ENCODE measurements at places on chromosomes 3 and 15.

GRCh38 chr3:122985539-122985938 is 42.0 kb downstream of the SEMA5B start:
- DNase-seq = no peak

GRCh38 chr15:66673410-66674322 is 28.4 kb upstream of the SMAD6 start:
- DNase-seq = no peak

DNA sequence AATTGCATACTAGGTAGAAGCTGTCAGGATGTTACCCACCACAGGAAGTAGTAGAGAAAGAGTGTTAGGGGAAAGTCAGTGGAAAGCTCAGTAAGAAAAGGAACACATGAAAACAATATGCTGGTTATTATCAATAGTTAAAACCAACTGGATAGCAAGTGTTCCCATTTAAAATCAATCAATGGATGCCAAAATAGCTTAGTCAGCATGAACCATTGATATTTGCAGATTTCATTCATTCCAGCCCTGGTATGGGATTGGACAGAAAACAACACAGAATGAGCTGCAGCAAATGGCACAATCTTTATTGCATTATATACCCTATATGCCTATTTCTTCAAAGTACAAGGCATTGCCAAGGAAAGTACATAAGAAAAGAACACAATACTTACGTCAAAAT is 293.7 kb downstream of the EPHA6 start:
- DNase-seq = no peak

DNA sequence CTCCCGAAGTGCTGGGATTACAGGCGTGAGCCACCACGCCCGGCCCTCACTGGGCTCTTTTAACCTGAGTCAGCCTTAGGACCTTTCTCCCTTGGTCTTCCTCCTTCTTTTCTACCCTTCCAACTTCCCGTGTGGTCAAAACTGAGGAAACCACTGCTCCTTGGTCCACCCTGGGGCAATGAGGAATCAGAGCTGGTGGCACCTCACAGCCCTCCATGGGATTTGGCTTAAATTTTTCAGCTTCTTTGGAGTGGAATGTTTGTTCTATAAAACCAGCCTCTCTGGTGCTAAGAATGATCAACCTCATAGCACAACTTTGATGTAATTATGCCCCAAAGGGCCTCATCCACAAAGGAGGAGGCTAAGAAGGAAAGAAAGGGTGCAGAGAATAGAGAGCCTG is 76.6 kb upstream of the CFAP20DC start:
- no peak for DNase-seq

GRCh38 chr3:11091088-11091590 is 63.2 kb upstream of the HRH1 start:
- DNase-seq = no peak

DNA sequence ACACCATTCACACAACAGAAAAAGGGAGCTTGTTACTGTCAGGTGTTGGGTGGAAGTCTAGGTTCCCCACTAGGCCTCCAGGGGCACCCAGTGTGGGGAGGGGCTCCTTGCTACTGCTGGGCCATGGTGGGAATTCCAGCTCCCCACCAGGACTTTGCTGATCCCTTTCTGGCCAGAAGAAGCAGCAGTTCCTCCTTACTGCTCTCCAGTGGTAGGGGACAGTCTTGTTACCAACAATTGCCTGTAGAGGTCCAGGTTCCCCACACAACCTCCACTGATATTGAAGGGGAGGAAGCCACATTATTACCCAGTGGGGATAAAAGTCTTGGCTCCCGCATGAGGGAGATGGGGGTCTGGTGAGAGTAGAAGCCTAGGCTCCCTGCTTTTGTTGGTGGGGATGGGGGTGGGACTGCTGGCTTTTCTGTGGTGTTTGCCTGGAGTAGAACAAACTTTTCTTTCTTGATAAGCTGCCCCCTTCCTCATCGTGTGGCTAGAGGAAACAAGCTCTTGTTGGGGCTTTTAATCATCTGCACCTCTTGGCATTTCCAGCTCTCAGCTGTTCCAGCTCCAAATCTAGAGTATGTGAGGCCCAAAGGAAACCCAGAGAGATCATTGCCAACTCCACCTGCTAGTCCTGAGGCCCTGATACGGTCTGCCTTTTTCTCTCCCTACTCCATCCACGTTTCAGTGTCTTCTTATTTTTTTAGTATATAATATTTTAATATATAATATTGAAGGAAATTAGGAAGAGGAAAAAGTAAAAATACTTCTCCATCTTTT is 824.2 kb downstream of the AGBL1 start:
- DNase-seq = no peak

DNA sequence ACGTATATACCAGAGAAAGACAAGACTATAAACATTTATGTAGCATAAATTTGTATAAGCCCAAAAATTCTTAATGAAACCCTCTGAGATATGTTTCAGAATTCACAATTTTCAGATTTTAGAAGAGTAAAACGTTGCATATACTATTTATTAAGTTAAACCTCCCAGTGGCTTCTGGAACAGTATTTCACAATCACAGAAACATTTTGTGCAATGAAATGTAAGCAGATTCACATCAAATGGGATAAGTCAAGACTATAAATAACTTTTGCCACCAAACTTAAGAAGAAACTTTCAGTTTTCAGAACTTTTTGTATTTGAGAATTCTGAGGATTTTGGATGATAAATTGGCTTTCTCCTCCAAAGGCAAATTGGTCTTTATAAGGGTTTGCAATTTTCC is 9.2 kb downstream of the SLTM start:
- no peak for DNase-seq

DNA sequence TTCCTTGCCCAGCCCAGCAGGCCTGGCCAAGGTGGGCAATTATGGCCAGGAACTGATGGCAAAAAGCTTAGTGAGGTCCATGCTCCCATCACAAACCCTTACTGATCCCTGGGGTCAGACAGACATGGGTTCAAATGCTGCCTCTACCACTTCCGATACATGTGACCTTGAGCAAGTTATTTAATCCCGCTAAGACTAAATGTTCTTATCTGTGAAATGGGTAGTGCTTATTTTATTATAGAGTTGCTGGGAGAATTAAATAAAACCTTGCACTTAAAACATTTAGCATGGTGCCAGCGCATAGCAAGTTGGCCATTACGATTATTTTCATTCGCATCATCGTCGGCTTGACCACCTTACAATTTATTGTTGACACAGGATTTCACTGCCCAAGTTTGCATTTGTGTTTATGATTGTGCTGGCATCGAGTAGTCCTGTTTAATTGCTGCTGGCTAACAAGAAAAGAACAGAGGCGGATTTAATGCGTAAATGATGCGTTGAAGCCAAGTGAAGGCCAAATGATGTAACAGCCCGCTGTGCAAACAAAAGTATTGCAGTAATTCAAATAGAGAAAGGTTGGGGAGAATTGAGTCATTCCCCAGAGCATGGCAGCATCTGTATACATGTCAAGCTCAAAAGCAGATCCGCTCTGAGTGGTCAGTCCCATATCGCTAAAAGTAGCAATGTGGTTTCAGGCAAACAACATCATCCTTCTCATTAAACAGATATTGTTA is 7.3 kb upstream of the FURIN start:
- no peak for DNase-seq

DNA sequence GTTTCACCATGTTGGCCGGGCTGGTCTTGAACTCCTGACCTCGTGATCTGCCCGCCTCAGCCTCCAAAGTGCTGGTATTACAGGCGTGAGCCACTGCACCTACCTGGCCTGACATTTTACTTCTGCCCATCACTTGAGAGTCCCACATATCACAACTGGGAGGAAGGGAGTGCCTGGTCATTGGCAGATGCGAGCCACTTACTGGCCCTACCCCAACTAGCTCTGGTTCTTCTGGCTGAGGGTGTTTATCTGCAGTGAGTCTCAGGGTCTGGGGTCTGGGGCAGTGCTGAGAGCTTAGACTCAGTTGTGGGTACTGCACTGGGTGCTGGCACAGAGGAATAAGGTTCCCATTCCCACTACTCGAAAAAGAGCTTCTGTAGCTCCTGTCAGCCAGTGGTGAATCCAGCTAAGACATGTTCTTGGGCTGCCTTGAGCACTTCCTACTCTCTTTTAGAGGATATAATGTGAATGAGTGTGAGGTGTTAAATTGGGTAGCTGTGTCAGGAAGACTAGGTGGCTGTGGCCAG is 30.2 kb downstream of the DAG1 start:
- no peak for DNase-seq

GRCh38 chr3:45283471-45283870 is 57.4 kb upstream of the TMEM158 start:
- DNase-seq = no peak

DNA sequence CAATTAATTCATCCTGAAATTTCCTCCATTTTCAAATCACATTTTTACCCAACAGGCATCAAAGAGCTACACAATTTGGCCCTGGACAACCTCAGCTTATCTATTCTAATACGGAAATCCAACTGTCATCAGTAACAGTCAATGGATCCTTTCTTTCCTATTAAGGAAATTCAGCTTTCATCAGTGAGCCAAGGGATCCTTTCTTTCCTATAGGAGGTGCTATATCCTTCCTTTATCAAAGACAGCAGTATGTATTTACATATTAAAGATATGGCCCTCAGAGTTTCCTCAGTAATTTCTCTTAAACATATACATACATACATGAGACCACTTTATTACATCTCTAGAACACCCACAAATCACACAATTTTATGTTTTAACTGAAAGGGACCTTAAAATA is 10.1 kb downstream of the DHX36 start:
- no peak for DNase-seq

DNA sequence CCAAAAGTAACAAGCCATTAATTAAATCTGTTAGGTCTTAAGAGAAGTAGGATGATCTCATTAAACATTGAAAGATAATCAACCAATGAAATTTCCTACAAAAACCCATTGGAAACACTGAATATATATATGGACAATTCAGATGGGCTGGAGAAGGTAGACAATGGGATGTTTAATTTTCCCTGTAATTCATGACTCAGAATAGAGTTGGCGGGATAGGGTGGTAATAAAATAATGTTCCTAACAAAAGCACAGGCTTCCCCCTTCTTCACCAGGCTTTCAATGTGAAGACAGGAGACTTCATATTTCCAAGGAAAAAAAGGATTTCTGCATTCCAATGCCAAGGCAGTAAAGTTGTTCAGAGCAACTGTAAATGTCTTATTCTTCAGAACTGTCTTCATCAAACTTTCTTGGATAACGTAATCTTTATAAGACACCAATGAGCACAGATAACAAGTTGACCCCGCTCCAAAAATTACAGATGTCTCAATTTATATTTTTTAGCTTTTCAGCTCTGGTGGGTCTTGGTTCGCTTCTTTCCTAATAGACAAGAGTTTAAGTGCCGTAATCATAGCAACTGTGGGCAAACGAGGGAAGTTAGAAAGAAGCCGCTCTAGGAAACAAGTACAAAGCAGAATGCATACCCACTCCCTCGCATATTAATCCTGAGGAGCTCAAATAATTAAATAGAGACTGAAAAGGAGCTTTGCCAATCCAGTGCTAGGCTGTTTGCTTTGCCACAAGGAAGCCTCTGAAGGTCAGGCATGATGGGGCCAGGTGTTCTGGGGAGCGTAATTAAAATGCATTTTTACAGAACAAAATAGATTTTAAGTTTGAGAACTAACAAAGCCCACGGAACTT is 377.0 kb downstream of the FOXP1 start:
- no peak for DNase-seq

DNA sequence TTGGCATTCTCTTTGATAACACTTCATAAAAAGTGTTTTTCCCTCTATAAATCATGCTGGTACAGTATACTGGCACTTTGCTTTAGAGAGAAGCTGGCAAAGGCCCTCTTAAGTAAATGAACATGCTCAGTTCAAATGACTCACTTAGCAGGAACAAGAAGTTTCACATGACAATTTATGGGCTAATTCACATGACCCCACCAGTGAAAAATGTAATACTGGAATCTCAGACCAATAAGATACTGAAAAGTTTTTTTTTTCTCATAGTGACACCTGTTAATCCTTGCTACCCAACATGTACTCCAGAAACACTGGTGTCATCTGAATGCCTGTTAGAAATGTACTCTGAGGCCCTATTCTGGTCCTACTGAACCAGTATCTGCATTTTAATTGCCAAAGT is 13.9 kb downstream of the BTBD1 start:
- no peak for DNase-seq

- peak; percentile 66 for DNase-seq
These were observed 11.6 kb downstream of the FSIP1 start for GRCh38 chr15:39770748-39771689.

- DNase-seq = no peak
These were observed 36.4 kb upstream of the ABHD2 start for GRCh38 chr15:89051875-89052274.

DNA sequence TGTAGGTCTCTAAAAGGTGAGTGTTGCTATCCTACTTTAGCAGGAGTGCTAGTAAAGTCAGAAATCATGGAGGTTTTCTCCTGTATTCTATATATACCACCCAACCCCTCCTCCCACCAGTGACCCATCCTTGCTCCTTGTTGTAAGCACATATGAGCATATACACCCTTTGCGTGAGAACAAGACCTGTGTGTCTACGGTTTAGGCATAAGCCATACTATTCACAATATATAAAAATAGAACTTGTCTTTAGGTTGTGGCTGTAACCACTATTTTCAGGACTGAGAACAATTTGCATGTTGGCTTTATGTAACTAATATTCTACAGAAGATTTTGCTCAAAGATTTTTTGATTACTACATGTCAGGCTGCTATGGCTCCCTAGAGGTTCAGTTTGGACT is 59.1 kb upstream of the TOP2B start:
- DNase-seq = no peak

GRCh38 chr15:55475842-55476241 is 32.2 kb downstream of the DNAAF4 start:
- DNase-seq = no peak

DNA sequence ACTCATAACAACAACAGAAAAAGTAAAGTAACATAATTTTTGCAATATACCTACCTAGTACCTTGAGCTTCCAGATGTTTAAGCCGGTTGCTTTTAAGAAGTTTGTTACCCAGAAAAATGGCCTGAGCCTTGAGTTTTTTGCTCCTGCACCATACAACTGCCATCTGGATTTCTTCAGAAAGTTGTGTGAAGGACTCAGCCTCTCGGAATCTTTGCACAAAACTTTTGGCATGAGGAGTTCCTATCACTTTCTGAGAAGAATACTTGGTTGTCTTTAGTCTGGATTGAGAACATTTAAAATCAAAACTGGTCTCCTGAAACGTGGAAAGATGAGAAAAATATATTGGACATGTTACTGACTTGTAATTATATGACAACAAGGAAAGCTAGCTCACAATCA is 17.3 kb downstream of the GTPBP8 start:
- DNase-seq = no peak

DNA sequence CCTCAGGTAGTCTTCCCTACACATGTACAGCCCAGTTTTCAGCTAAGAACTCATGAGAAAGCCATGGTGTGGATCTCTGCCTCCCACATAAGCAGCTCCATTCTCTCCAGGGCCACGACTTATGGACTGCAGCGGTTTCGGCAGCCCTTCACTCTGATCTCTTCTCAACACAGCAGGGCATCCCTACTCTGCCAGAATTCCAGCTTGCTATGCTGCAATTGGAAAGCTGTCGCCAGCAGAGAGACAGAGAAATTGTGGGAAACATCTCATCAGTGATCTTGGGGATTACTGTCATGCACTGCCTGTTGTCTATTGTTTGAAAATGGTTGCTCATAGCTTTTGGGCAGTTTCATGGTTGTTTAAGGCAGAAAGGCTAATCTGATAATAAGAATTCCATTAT is 11.9 kb upstream of the BLM start:
- DNase-seq = no peak

All from amniotic stem cell (primary cell).